ENCODE measurements at places on chromosomes 6 and 20.

- DNase-seq: no peak
Observed at GRCh38 chr6:124668028-124668427, 294.2 kb upstream of the RNF217 start.

DNA sequence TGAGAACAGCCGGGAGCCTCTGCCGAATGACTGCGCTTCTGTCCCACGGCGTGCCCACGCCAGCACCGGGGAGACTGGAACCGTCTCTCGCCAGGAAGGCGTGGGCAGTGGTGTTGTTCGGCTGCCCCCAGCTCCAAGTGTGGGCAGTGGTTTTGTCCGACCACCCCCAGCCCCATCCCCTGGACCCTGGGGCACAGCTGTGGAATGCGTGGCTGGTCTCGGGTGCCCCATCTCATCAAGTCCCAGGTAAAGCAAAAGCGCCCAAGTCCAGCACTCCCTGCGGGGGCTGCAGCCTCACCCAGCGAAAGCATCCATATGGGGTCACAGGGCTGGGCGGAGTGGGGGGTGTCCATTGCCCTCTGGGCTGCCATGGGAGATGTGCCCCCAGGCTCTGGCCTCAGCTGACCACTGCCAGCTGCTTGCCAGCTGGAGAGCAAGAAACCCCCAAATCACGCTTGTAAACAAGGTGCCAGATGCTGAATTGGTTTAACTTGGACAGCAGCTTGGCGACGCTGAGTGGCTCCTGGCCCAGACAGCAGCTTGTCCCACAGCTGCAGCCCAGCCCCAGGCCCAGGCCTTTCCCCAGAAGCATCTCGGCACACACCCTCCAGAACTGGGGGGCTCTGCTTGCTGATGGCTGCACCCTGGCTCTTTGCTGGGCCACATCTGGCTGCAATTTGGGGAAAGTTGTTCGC, 4.5 kb downstream of the CABLES2 start:
- no peak for DNase-seq

GRCh38 chr20:17314264-17314663, 87.4 kb downstream of the PCSK2 start:
- no peak for DNase-seq

DNA sequence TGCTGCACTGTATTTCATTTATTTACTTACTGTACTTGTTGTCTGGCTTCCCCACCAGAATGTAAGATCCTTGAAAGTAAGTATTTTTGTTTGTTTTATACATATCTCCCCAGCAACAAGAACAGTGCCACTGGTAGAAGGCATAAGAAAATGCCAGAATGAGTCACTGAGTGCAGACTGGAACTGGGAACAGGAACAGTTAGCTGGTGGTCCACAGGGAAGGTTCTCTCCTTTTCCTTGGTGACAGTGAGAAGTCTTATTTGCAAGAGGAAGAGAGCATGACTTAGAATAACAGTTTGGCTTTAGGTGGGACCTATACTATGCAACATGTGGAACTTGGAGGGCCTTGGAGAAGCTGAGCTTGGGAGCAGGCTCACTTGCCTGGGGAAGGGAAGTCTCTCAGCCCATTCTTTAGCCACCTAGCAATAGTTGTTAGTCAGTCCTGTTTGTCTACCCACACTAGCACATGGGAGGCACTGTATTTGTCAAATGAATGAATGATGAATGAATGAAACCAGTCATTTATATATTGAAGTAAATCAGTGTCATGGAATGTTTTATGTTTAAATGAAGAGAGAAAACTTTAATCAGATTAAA, 203.5 kb downstream of the KCNQ5 start:
- DNase-seq: no peak

DNA sequence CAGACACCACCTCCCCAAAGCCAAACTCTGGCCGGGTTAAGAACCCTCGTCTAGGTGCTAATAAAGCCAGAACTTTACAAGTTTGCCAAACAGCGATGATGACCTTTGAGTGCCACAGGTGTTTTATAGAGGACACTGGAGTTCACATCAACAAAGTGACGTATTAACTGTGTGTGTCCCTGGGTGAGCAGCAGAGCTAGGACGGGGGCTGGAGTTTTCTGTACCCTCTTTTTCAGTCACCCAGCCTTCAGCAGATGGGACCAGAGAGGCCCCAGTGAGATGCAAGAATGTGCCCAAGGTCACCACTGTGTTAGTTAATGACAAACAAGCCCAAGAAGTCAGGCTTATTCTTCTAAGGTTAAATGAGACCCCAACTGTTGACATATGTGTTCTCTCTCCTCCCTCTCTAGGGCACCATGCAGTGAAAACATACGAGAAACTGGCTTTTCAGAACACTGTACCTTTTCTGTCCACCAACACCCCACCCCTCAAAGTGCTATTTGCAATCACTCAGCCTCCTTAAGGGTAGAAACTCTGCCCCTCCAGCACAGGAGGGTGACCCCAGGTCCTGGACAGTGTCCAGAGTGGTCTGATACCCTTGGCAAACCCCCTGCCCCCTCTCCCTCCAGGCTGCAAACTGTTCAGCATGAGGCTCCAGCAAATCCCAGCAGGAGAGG, 5.2 kb downstream of the SDC4 start:
- no peak for DNase-seq

GRCh38 chr6:145214570-145214969, 520.8 kb downstream of the EPM2A start:
- DNase-seq: no peak

- no peak for DNase-seq
Observed at GRCh38 chr6:126432564-126432963, 92.6 kb downstream of the CENPW start.

- no peak for DNase-seq
Observed at GRCh38 chr20:19428324-19428723, 215.9 kb downstream of the SLC24A3 start.

Measured in SJSA1 (cell line).